ENCODE measurements at places on chromosomes 7 and 10.

GRCh38 chr10:4736183-4736582 lies 89.8 kb upstream of the AKR1E2 start:
- no peak for DNase-seq

DNA sequence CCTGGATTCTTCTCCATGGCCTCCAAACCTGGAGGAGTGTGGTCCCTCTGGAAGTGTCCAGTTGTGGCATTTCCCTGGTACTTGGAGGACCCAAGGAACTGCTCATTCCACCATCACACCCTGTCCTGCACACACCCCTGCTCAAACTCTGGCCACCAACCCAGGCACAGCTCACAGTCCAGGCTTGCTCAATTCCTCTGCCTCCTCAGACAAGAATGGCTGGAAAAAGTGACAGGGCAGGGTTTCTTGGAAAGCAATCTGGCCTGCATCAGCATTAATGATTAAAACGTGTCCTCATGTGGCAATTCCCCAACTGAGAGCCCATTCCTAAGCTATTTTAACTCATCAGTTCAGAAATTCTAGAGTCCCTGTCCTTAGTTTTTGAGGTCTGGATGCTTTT lies 17.2 kb upstream of the TPST1 start:
- no peak for DNase-seq

GRCh38 chr10:113320211-113320610 lies 232.6 kb upstream of the HABP2 start:
- no peak for DNase-seq

DNA sequence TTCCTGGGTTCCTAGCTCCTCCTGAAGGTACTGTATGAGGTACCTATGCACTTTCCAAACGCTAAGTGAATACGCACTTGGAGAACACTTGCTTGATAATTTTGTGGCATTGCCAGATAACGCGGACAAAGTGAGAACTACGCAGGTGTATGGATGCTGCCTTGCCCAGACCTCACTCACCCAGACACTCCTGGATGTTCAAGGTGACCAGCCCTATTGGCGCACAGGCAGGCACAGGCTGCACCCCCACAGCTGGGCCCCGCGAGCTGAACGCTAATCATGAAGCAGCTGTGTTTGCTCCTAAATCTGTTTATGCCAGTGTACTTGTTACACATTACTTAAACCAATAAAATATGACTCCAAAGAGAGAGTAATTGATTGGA lies 27.3 kb downstream of the DIP2C start:
- DNase-seq: no peak

- no peak for DNase-seq
Measured at GRCh38 chr10:6491841-6492609, 88.1 kb downstream of the PRKCQ start.

DNA sequence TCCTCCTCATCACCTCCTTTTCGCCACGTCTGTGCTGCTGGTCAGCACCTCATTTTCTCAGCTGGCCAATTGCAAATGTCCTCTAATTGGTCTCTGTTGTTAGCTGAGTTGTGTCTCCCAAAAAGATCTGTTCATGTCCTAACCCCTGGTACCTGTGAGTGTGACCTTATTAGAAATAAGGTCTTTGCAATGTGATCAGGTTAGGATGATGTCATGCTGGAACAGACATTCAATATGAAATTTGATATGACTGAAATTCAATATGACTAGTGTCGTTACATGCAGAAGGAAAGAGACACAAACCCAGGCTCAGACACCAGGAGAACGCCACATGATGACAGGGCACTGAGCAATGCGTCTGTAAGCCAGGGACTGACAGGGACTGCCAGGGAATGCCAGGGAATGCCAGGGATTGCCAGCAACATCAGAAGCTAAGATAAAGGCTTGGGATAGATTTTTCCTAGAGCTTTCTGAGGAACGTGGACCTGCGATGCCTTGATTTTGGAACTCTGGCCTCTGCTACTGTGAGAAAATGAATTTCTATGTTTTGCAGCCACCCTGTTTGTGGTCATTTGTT lies 77.5 kb upstream of the CXCL12 start:
- DNase-seq: no peak

GRCh38 chr10:110612629-110613028 lies 31.5 kb upstream of the RBM20 start:
- DNase-seq: no peak

DNA sequence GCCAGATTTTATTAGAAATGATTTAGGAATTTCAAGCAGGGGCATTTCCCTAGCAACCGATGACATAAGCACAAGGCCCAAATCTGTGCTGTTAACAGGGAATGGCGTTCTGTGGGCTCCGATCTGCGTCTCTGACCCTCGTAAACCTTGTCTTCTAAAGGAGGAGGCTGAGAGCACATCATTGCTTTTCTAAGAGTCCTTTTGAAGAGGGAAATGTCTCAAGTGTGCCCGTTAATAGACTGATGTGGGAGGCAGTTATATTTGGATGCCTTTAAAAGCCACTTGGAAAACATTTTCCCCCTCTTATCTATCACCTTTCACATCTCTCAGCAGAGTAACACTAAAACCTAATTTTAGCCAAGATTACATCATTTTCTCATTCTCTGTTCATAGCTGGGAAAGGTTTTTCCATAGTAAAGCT lies 424.1 kb upstream of the GALNT17 start:
- no peak for DNase-seq

DNA sequence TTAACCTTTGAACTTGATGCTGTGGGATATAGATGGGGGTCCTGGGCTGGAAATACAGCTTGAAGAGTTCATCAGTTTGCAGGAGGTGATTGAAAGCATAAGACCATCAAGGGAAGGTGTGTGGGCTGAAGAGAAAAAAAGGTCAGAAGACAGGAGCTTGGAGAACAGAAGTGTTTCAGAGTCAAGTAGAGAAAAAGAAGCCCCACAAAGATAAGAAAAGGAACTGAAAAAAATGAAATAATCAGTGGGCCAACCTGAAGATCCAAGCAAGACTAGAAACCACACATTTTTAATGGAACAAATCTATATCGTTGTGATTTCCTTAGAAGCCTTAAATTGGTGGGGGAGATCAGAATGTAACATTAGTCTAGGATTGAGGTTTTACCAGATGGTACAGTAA lies 22.5 kb downstream of the ZEB1 start:
- no peak for DNase-seq

Data from OCI-LY7 (cell line).